Activated CD8-positive, alpha-beta memory T cell treated with anti-CD3 and anti-CD28 coated beads for 24 hours (primary cell): ENCODE measurements at places on chromosomes 2 and 18.

DNA sequence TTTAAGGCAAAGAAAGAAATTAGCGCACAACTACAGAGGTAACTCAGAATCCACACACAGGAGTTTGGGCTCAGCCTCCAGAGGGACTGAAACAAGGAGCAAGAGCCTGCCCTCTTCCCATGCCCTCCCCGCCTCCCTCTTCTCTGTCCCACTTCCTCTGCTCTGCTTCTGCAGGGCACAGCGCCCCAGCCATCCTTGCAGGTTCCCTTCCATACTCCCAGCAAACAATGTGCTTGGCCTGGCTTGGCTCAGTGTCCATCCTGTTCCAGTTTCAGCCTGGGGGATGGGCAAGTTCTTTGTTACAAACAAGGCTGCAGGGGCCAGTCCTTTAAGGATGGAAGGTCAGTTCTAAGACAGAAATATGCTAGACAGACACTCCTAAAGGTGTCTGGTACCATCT, 133.5 kb downstream of the CDH20 start:
- no peak for DNase-seq

DNA sequence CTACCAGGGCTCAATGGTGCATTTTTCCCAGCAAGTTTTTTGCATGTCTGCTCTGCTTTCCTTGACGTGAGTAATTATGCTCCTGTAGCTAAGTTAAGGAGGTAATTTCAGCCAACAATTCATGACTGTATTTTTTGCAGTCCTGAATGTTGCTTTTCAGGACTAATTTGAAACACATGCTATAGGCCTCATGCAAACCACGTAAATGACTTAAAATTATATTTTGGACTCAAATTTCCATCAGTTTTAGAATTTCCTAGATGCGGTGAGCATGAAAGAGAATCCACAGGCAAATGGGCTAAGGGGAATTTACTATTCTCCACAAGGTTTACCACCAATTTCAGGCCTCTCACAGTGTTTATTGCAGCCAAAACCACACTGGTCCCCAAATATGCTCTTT, 589.9 kb upstream of the LRRTM1 start:
- no peak for DNase-seq

DNA sequence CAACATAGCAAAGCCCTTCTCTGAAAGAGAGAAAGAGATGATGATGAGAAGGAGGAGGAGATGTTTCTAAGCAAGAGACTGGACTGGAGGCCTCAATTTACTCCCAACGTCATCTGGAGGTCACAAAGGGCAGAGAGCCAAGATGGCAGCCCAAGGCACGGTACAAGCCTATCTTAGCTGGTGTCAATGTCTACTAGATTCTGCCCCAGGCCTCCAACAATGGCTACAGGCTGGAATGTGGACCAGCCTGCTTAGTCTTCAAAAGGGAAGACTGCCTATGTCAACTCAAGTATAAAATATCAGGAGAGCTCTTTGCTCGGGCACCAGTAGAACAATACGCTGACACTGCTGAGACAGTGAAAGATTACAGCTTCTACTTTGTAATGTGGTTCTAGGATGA, 6.7 kb upstream of the SLC4A5 start:
- DNase-seq: no peak

DNA sequence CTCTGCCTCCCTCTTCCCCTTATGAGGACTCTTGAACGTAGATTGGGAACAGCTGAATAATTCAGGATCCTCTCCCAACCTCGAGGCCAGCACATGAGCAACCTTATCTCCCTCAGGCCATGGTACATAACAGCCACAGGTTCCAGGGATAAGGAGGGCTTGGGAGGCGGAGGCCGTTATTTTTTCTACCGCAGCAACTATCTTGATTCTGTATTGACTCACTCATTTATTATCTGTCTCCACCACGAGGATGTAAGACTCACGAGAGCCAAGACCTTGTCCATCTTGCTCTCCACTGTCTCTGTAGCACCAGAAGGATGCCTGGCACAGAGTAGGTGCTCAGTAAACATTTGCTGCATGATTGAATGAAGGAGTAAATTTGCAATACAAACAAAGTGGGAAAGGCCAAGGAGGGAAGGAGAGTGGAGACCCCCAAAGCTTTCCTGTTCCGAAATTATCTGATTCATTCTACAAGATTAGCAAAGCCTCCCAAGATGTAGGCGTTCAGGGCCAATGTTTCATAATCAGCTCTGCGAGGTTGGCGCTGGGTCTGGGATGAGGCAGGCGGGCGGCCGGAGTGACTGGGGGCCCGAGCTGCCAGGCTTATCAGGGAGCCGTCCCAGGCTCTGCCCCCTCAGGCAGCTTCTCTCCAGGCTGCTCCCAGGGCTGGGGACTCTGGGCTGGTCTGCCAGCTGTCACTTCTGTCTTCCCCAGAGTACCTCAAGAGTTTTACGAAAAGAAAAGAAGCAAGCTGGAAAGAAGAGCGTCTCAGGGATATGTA, 31.6 kb downstream of the INPP5D start:
- no peak for DNase-seq

DNA sequence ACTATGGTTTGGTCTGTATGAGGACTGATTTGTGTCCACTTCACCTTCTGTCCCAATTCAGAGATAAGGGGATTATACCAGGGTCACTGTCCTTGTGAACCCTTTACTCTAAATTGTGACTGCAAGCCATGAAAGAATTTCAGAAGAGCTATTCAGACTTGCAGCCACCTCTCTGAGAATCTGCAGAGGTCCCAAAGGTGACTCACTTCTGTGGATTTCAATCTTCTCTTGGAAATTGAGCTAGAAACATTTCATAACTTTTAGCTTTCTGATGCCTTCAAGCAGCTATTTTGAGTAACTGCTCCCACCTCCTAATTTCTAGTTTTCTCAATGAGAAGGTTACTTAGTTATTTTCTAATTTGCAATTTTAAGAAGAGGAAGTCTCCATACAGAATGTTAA, 1242.4 kb upstream of the ACVR2A start:
- DNase-seq: no peak

GRCh38 chr2:241312082-241312481, 3.4 kb downstream of the HDLBP start:
- no peak for DNase-seq

DNA sequence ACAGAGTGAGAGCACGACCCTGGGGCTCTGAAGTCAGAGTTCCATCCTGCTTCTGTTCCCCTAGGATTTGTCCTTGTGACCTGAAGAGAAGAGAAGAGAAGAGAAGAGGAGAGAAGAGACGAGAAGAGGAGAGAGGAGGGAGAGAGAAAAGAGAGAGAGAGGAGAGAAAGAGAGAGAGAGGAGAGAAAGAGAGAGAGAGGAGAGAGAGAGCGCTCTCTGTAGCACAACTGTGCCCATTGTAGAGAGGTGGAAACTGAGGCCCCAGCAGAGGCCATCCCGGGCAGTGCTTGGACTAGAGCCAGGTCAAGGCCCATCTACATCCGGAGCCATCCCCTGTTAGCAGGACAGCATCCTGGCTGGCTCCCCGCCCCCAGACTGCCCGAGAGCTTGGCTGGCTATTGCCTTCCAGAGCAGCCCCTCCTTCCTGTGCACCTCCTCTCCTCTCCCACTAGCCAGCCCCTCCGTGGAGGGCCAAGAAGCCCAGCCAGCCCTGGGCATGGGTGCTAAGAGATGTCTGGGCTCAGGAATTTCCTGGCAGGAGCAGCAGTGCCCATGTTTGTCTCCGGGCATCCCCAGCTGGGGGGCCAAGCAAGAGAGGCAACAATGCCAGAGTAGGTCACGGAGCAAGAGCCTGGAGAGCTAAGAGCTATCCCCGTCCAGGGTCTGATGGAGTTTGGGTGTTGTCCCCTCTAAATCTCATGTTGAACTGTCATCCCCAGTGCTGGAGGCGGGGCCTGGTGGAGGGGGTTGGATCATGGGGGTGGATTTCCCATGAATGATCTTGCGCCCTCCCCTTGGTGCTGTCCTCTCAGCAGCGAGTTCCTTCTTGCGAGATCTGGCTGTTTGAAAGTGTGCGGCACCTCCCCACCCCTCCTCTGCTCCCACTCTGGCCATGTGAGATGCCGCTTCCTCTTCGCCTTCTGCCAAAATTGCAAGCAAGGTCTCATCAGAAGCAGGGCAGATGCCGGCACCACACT, 18.2 kb upstream of the GPR55 start:
- DNase-seq: peak; percentile 83

GRCh38 chr18:77035380-77036187, 97.0 kb downstream of the MBP start:
- no peak for DNase-seq

DNA sequence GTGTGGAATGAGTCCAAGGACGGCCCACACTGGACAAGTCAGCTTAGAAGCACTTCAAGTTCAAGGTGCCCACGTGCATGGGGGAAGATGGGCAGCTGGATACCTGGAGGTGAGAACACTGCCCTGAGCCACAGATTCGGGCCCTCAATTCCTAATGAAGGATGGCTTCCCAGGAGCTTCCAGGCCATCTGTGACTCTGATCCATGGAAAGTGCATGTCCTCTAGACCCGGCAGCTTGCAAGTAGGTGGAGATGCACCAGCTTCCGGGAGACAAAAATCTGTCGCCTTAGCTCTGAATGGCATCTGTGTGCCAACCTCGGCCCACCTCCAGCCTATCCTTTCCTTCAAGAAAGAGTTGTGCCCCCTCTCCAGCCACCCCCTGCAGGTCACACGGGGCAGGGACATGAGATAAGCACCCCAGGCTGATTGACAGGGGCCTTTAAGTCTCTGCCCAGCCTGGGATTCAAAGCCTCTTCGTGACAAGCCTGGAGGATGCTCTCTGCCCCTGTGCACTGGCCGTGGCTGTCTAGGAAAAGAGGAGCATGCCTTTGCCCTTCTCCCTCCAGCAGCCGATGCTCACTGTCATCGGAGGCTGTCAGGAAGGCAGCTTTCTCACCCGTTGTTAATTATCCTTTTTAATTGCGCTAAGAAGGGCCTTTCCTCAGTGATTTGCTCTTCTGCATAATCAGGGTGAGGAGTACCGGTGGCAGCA, 65.5 kb downstream of the BIN1 start:
- DNase-seq: peak; percentile 37

DNA sequence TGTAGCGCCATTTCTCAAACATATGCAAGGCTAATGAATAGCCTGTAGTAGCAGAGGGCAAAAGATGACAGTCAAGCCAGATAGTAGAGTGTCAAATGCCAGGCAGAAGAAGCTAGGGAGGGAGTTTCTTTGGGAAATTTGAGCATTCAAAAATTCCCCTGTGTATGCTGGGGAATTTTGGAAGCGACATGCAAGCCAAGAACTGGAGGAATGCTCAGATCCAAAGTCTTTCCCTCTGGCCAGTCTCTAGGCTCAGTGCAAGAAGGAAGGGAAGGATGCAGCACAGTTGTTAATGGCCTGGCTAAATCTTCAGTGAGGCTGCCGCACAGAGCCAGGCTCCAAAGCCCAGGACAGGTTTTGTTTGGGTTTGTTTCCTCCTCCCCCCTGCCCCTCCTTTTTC, 59.9 kb downstream of the ATP9B start:
- DNase-seq: no peak

GRCh38 chr18:21277578-21277977, 35.5 kb downstream of the GREB1L start:
- DNase-seq: no peak

DNA sequence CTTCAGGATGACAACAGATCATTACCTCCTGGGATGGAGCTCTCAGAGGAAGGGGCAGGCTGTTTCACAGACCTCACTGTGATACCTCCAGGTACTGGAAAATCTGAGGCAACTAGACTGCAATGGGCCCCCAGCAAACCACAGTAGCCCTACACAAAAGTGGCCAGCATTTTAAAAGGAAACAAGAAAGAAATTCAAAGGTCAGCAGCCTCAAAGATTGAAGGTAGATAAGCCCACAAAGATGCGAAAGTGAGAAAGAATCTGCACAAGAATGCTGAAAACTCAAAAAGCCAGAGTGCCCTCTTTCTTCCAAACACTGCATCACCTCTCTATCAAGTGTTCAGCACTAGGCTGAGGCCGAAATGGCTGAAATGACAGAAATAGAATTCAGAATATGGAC, 499.5 kb upstream of the CHAC2 start:
- no peak for DNase-seq

DNA sequence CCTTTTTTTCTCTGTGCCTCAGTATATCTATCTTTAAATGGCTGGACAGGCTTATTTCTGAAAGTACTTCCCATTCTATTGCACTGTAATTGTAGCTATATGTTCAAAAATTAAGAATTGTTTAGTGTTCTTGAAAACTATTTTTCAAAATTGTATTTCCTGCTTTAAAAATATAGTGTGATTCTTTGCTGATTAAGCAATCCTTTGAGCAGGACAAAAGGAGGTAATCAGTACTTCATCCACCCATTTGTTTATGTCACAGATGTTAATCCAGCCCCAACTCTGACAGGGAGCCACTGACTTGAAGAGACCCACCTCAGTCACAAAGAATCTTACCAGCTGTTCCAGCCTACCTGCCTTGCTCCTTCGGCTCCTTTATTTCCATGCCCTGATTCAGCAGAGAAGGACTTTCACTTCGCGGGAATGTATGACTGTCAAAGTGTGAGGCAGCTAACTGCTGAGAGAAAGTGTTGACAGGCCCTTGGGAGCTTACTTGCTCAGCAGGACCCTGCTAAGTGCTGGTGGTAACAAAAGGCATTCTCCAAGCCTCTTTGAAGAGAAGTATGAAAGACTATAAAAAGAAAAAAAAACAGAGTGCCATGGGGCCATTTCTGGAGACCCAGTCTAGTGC, 393.3 kb upstream of the CYRIA start:
- DNase-seq: no peak

DNA sequence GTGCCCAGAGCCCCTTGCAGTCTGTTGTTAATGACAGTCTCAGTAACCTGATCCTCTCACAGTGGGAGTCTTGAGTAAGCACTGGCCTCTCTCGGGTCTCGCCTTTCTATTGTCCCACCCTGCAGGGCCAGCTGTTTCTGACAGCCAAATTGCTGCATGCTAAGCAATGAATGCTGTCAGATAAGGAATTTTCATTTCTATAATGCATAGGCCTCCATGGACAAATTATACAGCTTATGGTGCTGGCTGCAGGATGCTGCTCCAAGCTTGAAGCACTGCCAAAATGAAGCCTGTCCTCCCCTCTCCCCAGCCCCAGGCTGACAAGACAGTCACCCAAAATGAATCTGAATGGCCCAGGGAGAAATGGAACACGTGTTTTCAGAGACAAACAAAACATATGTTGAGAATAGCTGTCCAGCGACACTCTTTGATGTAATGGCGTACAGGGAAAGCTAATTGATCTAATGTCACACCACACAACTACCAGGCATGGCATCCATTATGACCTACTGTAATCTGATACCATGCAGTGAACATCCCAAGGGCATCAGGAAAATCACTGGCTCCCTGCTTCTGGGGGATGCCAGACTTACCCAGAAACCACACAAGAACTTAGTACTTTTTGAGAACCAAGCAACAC, 36.8 kb downstream of the ACVR1 start:
- DNase-seq: no peak
